A172 (cell line): ENCODE measurements at places on chromosomes 2 and 18. TPM values are rescaled to one million over a fixed set of nuclear protein-coding genes. Genes with fewer than 3 reads are reported as not detected.

- no peak for DNase-seq
These were observed 188.6 kb upstream of the FN1 start for GRCh38 chr2:215624423-215624829.

DNA sequence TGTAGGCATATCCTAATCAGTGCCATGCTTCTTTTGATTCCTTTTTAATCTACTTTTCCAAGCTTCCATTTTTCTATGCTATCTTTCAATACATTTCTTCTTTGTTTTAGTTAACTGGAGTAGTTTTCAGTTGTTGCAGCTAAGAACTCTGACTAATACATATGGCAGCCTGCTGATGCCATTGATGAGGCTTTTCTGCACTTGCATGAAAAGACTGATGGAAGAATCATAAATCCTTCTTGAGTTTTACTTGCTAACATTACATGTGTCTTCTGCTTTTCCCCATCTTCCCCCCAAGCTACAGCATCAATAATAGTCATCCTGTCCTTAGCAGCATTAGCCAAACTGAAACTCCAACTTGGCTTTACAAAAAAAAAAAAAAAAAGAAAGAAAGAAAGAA, 203.3 kb downstream of the LRP1B start:
- no peak for DNase-seq

DNA sequence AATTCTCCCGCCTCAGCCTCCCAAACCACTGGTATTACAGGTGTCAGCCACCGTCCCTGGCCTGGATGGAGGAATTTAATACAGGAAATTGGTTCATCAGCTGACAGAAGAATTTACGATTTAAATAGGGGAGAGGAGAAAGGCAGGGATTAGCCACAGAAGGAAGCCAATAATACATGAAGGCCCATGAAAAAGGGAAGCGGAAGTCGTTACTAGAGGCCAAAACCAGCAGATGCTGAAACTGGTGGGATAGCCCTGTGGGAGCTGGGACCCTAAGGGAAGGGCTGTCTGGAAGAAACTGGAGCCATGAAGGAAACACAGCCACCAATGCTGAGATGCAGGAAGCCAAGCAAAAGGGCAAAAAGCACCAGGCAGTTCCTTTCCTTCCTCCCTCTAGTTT, 163.7 kb upstream of the RMP24 start:
- DNase-seq, result no peak

GRCh38 chr2:208224802-208225201, 30.1 kb downstream of the IDH1 start:
- DNase-seq, result no peak

- no peak for DNase-seq
These were observed 1.8 kb upstream of the KCNF1 start for GRCh38 chr2:10909996-10910341.

DNA sequence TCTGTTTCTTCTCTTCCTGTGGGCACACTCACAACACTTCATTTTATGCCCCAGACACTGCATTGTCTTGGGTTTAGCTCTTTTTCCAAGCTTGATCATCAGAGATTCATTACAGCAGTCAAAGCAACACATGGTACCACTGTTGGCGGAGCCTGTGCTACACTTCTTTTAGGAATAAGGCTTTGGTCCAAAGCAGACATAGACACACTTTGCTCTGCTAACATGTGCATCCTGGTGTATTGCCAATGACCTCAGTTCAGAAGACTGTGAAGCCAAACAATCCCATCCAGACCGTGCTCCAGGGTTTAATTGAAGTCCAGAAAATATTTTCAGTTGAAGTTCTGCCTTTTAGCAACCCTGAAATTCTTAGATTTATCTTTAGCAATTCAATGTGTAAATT, 354.6 kb upstream of the RAB12 start:
- no peak for DNase-seq

Gene CNTNAP5
- not detected in 2 replicates for total RNA-seq

DNA sequence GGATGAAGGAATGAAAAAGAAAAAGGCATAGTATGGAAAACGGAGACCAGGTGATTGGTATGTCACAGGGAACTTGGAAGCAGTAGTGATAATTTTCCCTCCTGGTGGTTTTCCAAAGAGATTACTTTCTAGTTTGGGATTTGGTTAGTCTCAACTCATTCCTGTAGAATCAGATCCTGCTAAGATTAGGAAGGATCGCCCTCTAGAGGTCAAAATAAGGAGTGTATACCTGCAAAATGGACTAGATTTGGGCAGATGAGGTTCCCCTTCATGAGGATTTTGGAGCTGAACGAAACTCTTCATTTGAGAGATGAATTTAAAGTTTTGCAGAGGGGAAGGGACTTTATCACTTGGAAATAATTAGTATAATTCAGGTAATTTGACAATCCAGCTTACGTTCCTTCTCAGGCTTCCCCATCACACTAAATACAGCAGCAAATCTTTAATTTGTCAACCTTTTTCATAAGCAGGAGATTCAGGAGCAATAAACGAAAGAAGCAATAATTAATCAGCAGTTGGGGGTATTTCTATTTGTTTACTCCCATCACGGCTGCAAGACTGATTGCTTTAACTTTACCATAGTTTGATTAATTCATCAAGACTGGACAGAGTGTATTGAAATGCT, 65.2 kb downstream of the CCDC195 start:
- DNase-seq, result peak; percentile 58

Gene GPC1
- 182 and 198 TPM in 2 replicates for total RNA-seq

DNA sequence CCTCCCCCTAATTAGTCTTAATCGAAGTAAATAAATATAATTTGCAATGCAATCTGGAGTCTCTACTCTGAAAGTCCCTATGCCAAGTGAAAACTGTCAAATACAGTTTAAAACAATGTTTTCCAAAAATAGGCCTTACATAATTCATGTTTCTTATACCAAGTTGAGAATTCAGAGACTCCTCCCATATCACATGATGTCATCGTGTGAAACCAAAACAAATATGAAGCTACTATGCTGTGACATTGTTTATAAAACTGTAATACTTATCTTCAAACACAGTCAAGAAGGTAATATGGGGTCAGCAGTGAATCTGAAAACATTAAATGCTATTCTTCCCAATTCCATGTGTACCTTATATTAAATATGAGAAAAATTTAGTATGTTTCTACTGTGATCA, 940.2 kb upstream of the FANCL start:
- no peak for DNase-seq

Gene ATAD2B
- 13.7 and 17.2 TPM in 2 replicates for total RNA-seq

- DNase-seq, result no peak
These were observed 236.8 kb upstream of the FAM98A start for GRCh38 chr2:33835911-33836310.

Gene STK39
- total RNA-seq, result 35.3 and 37.5 TPM in 2 replicates

DNA sequence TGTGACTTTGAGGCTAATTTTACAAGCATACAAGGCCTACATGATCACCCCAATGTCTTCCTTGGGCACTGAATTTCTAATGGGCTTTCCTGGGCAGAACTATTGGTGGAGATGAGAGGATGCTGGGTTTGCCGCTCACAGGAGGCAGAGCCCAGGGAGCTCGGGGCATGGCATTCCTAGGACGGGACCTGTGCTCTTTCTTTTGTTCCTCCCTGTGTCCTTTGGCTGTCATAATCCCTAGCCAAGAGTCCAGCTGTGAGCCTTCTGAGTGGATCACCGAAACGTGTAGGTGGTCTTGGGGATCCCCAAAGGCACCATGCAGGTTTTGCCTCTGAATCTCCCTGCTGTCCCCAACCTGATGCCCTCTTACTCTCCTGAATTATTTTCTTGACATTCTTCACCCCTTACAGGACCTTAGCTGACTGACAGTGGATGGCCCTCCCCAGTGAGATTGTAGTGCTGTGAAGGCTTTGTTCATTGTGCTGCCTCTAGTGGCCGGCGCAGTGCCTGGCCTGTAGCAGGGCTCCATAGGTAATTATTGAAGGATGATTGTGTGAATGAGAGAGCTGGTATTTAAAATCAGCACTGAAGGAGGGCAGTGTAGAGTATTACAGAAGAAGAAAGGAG, 221.9 kb downstream of the ZNF407 start:
- DNase-seq, result no peak

- DNase-seq, result no peak
These were observed 16.6 kb downstream of the THAP4 start for GRCh38 chr2:241620419-241620769.

GRCh38 chr2:74760875-74761630, 72.9 kb upstream of the HK2 start:
- no peak for DNase-seq

DNA sequence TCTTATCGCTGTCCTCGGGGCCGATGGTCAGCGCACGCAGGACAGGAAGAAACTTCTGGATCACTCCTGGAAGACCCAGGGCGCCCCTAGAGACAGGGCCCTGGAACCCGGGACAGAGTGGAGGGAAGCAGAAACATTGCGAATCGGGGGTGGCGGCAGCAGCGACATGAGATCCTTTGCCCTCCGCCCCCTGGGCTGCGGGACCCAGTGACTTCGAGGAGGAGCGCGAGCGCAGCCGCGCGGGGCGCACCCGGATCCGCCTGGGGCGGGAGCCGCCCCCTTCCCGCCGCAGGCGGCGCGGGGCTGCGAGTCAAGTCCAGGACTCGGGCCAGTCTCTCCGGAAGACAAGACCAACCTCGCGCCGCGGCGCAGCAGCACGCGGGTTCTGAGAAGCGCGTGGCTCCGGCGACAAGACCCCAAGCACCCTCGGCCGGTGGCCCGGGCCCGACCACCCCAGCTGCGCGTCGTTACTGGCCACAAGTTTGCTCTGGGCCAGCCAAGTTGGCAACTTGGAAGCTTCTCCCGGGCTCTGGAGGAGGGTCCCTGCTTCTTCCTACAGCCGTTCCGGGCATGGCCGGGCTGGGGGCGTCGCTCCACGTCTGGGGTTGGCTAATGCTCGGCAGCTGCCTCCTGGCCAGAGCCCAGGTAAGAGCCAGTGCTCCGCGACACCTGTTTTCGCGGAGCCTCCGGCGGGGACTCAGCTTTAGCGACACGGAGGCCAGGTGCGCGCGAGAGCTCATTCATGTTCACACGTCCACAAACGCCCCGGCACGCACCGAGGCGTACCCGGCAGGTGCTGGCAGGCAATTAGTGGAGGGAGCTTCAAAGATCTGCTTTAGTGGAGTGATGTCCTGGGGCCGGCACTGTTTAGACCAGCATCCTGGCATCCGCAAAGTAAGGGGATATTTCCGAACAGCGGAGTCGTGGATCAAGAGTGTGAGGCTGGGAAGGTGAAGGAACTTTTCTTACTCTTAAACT, at the start of gene PTH2R:
TSS of gene PTH2R (plus strand) at position 319 of the 978 bp plus-strand sequence. CDS start at position 571, 252 bp downstream.
- no peak for DNase-seq

GRCh38 chr2:8296306-8296705, 385.6 kb upstream of the ID2 start:
- peak; percentile 28 for DNase-seq

DNA sequence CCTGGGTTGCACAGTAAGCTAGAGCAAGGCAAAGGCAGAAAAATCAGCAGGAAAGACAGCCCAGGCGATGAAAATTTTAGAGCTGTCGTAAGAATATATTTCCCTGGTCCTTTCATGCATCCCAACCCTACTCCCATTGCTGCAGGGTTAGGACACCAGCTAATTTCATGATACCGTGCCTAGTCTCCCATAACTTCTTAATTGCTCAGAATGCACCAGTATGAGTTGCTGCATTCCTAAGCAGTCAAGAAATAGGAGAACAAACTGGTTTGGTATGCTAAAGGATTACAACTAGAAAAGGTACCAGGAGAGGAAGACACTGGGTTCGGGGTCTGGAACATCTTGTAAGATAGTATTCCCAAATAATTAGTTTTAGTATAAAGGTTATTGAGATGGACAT, 269.4 kb upstream of the NRXN1 start:
- DNase-seq, result no peak

DNA sequence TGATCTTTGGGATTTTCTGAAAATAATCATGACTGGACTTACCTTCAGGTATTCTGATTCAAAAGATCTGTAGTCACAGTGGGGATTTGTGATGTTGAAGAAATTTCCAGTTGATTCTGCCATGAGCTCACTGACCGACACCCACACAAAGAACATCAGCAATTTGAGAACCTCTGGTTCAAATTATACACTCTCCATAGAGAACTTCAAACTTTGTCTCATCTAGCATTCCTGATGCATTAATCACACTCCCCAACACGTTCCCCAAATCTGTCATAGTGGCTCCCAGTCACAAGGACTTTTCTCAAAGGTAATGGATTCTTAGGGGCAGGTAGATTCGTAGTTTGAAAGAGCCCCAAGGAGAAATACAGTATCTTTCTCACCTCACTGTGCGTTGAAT, 584.3 kb downstream of the FBXO15 start:
- DNase-seq, result peak; percentile 0

Gene BMP10
- total RNA-seq, result 0.46 TPM in 1 of 2 replicates, not detected in the other

DNA sequence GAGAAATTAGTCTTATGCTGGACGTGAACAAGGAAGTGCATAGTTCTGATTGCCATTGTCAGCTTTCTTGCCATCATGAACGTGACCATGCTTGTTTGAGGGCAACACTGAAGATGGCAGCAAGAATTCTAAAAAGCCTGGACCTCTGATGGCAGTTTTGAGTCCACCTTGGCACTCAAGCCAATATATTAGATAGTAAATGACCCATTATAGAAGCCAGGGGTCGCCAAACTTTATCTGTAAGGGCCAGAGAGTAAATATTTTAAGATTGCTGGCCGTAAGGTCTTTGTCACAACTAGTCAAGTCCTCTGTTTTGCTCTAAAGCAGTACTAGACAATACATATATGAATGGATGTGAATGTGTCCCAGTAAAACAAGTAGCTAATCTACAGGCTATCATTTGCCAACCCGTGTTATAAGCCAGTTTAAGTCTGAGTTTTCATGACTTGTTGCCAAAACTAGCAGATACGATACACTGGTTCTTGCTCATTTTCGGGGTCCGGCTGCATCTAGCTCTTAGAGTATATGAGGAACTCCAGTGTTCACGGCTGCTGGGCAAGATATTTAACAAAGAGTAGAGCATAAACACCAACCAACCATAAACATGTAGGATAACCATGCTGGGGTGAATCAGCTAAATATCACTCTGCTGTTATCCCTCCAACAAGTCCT, 73.1 kb upstream of the PELI1 start:
- no peak for DNase-seq

- no peak for DNase-seq
These were observed 30.1 kb upstream of the PNO1 start for GRCh38 chr2:68127358-68128242.

Gene CTAGE1
- not detected in 2 replicates for total RNA-seq

DNA sequence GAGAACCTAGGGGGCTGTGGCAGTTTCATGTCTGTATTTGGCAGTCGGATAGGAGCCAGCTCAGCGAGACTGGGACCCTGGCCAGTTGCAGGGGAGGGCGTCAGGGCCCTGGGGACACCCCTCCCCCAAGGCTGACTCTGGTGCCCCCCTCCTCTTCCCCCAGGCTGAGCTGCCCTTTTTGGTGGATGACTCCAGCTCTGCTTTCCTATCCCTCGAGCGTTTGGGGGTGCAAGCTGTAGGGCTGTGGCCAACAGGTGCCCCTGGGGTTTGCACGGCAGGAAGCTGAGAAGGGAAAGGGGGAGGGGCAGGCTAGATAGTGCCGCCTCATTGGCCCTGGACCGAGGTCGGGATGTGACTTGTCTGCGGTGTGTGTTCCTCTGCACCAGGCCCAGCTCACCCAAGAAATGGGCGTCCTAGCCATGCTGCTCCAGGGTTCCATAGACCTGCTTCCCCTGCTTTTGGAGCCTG, 26.4 kb downstream of the SPEG start:
- DNase-seq, result peak; percentile 83

- peak; percentile 70 for DNase-seq
These were observed 39.2 kb downstream of the WDR33 start for GRCh38 chr2:127771756-127772155.
